ENCODE measurements at places on chromosomes 11 and 22.
A peak's percentile ranks its signal among the peaks of the same experiment; 100 is the strongest.

- no peak for DNase-seq
Measured at GRCh38 chr11:131754671-131755070, 384.3 kb downstream of the NTM start.

GRCh38 chr11:122634501-122634900 lies 21.0 kb upstream of the UBASH3B start:
- DNase-seq = no peak

- no peak for DNase-seq
Measured at GRCh38 chr22:47377926-47378560, 615.6 kb downstream of the TBC1D22A start.

DNA sequence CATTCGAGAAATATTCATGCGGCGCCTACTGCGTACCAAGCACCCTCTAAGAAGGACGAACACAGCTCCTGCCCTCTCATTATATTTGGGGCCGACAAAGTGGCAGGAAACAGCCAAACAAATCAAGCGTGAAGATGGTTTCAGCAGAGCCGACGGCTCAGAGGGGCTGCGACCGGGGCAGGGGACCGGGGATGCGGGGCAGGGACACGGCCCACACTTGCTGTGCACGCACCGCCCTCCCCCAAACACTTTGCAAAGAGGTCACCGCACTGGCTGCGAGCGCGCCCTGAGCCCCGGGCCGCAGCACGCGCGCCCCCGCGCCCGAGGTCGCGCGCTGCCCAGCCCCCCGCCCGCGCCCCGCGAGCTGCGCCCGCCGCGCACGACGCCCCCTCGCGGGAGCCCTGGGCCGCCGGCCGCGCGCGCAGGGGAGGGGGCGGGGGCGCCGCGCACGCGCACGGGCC lies 255 bp upstream of the SYNGR1 start:
- DNase-seq = peak; percentile 18

DNA sequence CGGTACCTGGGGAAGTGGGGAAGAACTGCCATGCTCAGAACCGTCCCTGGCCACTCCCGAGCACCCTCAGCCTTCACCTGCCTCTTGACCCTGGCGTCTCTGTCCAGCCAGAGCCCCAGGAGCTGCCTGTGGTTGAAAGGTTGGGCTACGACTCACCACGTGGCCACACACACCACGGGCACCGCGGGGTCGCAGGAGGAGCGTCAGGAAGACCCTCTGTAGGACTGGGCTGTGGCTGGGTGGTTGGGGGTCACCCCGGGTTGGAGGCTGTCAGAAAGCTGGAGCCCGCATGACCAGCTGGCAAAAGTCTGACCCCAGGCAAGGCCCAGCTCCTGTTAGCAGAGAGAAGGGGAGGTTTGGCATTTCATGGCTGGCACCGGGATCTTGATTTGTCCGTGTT lies 11.5 kb downstream of the KRTAP5-5 start:
- no peak for DNase-seq

DNA sequence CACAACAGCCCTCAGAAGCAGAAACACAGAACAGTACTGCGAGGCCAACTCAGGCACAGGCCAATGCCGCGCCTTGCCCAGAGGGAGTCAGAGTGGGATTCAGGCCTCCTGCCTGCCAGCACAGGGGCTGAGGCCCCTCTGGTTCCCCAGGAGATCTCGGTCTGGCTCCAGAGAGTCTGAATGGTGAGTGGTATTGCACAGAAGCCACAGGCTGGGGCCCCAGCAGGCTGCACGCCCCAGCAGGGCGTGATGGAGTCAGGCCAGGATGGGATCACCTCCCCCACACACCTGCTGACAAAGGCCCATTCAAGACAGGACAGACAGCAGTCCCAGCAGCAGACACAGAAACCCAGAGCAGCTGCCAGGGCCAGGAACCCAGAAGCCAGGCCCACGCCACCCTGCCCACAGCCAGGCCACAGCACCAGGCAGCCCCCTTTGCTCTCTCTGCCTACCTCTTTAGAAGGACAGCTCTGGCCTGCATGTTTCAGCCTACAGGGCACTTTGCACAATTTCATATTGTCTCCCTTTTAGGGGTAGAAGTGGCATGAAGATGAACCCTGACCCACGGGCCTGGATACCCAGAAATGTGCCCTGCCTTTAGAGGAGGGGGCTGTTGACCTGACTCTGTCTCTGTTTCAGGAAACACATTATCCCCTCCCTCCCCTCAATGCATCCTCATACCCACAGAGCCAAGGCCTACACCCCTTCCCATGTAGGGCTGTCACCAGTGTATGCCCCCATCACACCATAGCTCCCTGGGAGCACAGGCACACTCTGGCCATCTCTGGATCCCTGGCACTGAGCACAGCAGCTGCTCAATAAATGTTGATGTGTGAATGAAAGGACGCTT lies 6.1 kb downstream of the FXYD6 start:
- no peak for DNase-seq

DNA sequence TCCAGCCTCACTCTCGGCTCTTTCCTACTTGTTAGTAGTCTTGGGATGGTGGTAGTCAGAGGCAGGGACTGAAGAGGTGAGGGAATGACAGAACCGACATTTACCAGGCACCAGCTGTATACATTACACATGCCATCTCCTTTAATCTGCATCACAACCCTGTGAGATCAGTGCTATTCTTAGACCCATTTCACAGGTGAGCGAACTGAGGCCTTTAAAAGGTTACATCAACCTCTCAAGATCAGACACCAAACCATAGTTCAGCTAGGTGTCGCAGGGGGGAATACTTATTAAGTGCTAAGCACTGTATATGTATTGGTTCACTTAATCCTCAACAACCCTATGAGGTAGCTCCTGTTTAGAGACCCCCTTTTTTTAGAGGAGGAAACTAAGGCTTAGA lies 5.6 kb downstream of the PLA2G3 start:
- DNase-seq = no peak

GRCh38 chr11:12411393-12411792 lies 34.0 kb downstream of the PARVA start:
- no peak for DNase-seq

DNA sequence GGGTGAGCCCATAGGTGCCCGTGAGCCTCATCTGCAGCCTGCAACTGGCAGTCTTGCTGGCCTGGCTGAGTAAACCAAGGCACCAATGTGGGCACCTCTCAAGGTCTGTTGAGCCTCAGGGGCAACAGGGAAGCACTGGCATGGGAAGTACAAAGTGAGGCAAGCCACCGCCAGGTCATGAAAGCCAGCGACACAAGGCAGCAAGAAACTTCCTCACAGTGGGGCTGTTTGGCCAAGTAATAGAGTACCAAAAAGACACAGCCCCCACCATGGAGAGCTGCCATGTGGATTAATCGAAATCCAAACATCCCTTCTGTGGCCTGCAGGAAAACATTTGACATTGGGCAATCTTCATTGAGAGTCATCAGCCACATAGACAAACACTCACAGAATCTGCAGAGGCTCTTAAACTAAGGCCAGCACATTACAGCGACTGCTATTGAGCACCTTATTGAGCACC lies 43.6 kb upstream of the FIBIN start:
- no peak for DNase-seq

DNA sequence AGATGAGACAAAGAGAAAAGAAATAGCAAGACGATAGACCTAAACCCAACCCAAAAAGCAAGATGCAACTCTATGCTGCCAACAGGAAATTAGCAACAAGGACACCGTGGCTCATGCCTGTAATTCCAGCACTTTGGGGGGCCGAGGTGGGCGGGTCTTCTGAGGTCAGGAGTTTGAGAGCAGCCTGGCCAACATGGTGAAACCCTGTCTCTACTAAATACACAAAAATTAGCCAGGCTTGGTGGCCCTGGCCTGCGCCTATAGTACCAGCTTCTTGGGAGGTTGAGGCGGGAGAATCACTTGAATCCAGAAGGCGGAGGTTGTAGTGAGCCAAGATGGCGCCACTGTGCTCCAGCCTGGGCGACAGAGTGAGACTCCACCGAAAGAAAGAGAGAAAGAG lies 24.3 kb upstream of the IL10RA start:
- no peak for DNase-seq

- DNase-seq = no peak
Measured at GRCh38 chr11:103923451-103923931, 112.9 kb upstream of the DDI1 start.

GRCh38 chr11:45169310-45170072 lies 23.1 kb downstream of the PRDM11 start:
- no peak for DNase-seq

DNA sequence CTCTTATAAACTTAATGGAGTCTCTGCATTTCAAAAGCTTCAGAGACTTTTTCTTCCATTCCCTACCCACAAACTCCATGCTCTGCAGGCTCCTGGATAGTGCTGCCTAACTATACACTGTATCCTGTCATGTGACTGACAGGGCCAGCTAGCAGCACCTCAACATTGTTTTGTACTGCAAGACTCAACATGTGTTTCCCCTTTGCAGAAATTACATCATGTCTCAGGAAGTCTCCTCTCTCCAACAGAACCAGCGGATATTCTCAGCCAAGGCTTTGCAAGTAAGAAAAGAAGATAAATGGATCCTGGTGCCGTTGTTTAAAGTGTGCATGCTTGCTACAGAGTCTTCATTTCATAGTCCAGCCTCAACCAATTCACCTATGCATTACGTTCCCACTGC lies 164.0 kb upstream of the UBASH3B start:
- DNase-seq = no peak

GRCh38 chr11:33772300-33772699 lies 2.0 kb downstream of the FBXO3 start:
- DNase-seq = no peak

DNA sequence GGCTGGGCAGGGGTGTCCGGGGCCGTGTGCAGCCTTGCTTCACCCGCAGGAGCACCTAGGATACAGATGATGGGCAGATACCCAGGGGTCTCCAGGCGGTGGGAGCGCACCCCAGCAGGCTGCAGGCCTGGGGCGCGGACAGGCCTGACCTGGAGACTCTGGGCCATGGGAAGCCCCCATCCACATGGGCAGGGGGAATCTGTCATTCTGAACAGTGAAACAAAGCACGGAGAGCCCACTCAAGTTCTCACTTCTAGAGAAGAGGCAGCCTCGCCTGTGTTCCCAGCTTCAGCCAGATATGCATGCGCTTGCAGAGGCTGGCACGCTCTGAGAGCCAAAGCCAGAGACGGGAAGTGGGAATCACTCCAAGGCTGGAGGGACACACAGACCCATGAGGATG lies 333.1 kb downstream of the BRD1 start:
- no peak for DNase-seq

GRCh38 chr11:123190518-123190917 lies 4.5 kb downstream of the CLMP start:
- DNase-seq = no peak

DNA sequence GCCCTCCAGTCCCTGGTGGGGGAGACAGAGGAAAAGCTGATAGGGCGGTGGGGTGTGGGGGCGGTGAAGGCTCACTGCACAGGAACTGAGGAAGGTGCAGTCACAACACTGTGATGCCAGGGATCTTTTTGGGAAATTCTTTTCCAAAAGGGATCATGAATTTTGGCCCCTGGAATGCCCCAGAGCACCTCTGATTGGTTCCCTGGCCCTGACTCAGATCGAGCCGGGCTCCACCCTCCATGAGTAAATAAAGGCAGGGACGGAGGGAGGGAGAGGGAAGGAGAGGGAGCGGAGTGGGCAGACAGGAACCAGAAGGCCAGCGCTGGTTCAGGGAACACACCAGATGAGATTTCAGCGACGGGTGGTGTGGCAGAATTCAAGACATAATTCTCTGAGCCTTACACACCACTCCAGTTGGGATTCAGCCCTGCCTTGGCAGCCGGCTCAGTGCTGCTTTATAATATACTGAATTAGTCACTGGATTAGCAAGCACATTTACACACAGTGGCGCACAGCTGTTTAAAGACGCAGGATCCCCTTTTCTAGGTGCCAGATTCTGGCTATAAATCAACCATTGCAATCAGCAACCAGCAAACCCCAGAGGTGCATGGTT lies 80.3 kb downstream of the ETS1 start:
- no peak for DNase-seq

DNA sequence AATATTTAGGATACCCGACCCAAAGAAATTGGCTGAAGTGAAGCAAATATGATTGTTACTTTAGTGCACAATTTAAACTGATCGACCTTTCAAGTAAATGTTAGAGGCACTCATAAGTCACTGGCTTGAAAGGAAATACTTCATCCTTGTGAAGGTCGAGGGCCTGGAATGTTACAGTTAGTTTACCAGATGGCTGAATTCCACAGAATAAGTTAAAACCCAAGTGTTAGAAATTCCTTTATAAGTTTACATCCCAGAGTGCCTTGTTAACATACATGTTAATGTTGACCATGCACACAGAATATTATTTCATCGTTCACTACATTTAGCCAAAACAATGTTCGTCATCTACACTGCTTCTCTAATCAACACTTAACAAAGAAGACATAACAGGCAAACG lies 235.5 kb upstream of the ANO3 start:
- DNase-seq = no peak

- no peak for DNase-seq
Measured at GRCh38 chr11:78740199-78741071, 165.8 kb upstream of the NARS2 start.

- DNase-seq = no peak
Measured at GRCh38 chr22:20656902-20657836, 116.7 kb upstream of the SERPIND1 start.

DNA sequence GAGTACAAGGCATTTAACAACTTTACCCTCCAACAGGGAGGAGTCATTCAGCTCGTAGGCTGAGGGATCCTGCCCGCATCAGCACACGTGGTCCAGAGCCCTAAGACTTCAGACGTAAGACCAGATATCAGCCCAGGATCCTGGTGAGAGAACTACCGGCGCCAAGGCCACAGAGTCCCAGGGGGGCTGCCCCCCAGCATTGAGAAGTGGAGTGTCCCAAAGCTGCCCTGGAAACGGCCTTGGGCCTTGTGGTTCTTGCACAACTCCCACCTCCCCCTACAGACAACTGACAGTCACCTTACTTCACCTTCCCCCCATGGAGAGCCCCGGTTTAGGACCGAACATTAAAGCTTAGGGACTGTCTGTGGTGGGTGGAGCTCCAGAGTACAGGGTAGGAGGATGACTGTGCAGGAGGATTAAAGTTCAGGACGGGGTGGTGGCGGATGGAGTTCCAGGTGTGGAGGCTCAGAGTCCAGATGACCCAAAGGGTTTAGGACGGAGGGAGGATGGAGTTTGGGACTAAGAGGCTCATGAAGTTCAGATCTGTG lies 1.0 kb downstream of the C11orf91 start:
- DNase-seq = no peak

- DNase-seq = no peak
Measured at GRCh38 chr11:118838905-118839553, 44.7 kb upstream of the CXCR5 start.

- DNase-seq = no peak
Measured at GRCh38 chr22:31243339-31244045, 31.4 kb downstream of the LIMK2 start.

DNA sequence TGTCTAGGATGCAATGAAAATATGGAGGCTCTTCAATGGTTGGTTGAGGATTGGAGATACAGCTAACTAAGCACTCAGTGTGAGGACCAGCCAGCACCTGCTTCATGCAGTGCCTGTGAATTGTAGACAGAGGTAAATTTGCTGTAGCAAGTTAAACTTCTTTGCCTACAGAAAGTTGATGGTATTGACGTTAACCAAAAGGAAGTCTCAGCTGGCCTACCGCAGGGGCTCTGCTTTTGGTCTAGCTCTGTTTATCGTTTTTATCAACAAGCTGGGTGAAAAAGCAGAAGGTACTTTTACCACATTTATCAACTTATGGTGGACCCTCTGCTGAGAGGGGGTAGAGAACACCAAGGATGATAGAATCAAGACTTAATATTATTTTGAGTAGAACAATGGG lies 51.6 kb downstream of the GRAMD1B start:
- DNase-seq = no peak

GRCh38 chr22:42693055-42693762 lies 27.5 kb downstream of the A4GALT start:
- DNase-seq = no peak

- DNase-seq = no peak
Measured at GRCh38 chr11:100719809-100720221, 32.7 kb downstream of the ARHGAP42 start.

GRCh38 chr11:31529701-31530100 lies 20.1 kb downstream of the ELP4 start:
- DNase-seq = no peak
